H1 (cell line): ENCODE measurements at places on chromosomes 2 and 18. TPM values are rescaled to one million over a fixed set of nuclear protein-coding genes. Genes with fewer than 3 reads are reported as not detected.

Gene TRABD2A
- 18.6 and 19.7 TPM in 2 replicates for total RNA-seq

Gene GREB1
- total RNA-seq: 41.7 and 43.4 TPM in 2 replicates

Gene IL36B
- not detected in 2 replicates for total RNA-seq

Gene EGR4
- total RNA-seq: 0.20 TPM in 1 of 2 replicates, not detected in the other

GRCh38 chr18:50405582-50406271 lies 30.9 kb downstream of the SKA1 start:
- peaks cover 27% of the 10 kb centered on the region; the same call in 1 of the 2 replicates for H3K27me3 ChIP-seq
- H3K4me3 ChIP-seq: no peak overlapping the region
- no peak for DNase-seq

GRCh38 chr2:19810148-19810547 lies 91.6 kb downstream of the TTC32 start:
- H3K36me3 ChIP-seq: no peaks in the 10 kb centered on the region
- no peak overlapping the region for H3K4me3 ChIP-seq
- H3K4me1 ChIP-seq: no peaks in the 10 kb centered on the region

GRCh38 chr2:209577376-209578357 lies 153.8 kb downstream of the MAP2 start:
- no peaks in the 10 kb centered on the region for H3K27me3 ChIP-seq
- H3K36me3 ChIP-seq: no peaks in the 10 kb centered on the region
- H3K4me1 ChIP-seq: no peaks in the 10 kb centered on the region; the same call in 1 of the 2 replicates
- DNase-seq: no peak
- no peak overlapping the region for H3K4me3 ChIP-seq
- H3K27ac ChIP-seq: no peak overlapping the region

- H3K36me3 ChIP-seq: no peaks in the 10 kb centered on the region
- H3K4me1 ChIP-seq: no peaks in the 10 kb centered on the region
- no peak for DNase-seq
- no peak overlapping the region for H3K27ac ChIP-seq
- no peak overlapping the region for H3K4me3 ChIP-seq
Observed at GRCh38 chr2:204065566-204065965, 129.0 kb downstream of the ICOS start.

DNA sequence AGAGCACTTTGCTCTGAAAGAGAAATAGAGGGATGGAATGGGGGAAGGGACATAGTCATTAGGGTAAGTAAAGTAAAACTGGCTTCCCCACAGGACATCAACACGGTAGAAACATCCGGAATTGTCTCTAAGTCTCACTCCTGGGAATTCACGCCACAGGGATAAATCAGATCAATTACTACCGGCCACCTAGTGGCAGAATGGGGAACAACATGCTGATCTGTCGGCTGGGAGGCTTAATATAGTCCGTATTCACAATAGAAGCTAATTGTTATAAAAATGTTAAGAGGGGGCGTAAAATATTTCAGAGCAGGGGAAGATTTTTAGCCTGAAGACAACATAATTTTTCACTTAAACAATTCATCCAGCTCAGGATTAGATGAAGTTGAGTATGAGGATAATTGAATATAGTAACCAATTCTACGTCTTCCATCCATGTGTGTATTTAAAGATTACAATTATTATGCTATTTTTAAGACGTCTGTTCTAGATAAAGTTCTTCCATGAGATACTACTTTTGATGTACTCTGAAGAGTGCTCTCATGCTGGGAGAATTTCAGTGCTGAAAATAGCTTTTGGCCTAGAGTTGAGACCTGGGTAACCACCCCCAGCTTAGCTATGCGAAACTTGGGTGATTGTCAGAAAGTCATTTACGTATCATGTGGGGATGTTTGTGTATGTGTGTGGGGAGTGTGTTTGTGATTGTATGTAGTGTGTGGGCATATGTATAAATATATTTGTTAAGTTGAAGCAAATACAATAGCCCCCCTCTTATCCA lies 65.7 kb downstream of the LRRTM1 start:
- H3K36me3 ChIP-seq: no peaks in the 10 kb centered on the region
- DNase-seq: no peak
- H3K4me3 ChIP-seq: no peak overlapping the region
- no peaks in the 10 kb centered on the region for H3K27me3 ChIP-seq
- no peak overlapping the region for H3K27ac ChIP-seq
